ENCODE measurements at places on chromosomes 7 and 10.

DNA sequence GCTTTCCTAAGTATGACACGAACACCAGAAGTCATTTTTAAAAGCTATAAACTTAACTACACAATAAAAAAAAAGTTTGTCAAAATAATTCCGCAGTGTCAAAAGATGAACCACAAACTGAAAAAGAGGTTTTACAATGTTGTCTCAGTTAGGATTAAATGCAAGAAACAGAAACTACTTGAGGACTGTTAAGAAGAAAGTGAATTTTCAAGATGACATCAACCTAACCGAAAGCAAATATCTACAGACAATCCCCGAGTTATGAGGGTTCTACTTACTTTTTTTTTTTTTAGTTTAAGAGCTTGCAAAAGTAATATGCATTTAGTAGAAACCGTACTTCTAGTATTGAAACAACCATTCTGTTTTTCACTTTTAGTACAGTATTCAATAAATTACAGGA is 62.3 kb downstream of the TFPI2 start:
- DNase-seq = no peak

DNA sequence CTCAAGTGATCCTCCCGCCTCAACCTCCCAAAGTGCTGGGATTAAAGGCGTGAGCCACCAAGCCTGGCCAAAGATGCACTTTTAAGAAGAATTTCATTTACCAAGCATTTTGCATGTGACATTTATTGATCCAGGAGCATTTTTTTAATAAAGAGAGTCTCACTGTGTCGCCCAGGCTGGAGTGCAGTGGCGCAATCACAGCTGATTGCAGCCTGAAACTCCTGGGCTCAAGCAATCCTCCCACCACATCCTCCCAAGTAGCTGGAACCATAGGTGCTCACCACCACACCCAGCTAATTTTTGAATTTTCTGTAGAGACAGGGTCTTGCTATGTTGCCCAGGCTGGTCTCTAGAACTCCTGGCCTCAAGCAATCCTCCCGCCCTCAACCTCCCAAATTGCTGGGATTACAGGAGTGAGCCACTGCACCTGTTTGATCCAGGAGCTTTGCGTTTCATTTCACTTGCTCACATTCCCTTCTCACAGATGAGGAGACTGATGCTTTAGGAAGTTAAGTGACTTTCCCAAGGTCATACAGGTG is 4.4 kb upstream of the TBL2 start:
- no peak for DNase-seq

DNA sequence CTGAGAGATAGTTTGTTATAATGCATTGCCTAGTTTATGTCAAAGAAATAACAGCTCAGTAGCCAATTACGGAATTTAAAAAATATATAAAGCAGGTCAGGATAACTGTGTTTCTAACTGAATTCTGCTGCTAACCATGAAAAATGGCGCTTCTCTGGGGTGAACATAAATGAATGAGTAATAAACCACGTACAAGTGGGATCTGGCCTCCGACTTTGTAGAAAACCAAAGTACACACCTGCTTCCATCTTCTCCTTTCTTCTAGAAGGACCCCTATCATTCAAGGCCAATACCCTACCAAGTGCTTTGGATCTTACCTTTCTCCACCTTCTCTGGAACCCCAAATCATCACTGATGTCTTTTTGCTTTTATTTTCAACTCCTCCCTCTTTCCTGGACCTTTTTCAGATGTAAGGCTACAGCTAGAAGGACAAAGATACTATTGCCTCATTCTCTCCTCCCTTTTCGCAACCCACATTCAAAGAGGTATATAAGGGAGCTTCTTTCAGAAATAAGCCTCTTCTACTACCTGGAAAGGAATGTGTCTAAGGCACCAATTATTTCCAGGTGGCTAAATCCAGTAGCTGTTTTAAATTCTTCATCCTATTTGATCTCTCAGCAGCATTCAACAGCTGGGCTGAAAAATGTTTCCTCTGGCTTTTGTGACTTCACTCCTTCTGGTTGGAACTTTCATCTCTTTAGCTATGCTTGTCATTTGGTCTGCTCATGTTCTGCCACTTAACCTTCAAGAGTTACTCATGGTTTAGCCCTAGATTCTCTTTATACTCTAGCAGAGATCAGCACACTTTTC is 37.7 kb downstream of the NAMPT start:
- no peak for DNase-seq

- no peak for DNase-seq
Observed at GRCh38 chr7:151226560-151226874, 488 bp downstream of the ABCF2 start.

- DNase-seq = no peak
Observed at GRCh38 chr10:45383682-45384330, 9.8 kb downstream of the ALOX5 start.

DNA sequence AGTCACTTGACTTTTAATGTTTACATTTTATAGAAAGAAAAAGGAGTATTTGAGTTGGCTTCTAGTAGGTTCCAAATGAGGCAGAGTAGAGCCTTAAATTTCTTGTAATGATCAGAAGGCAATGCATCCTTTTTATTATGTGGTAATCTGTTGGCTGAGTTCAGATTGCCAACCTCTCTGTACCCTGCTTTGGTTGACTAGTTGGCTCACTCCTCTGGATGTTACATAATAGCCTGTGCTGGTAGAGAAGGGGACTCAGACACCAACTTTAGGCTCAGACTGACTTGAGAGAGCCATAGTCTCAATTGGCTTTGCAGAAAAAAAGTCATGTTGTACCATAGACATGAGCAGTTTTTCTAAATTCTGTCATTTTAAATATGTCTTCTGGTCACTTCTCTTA is 46.8 kb upstream of the GLCCI1 start:
- no peak for DNase-seq

DNA sequence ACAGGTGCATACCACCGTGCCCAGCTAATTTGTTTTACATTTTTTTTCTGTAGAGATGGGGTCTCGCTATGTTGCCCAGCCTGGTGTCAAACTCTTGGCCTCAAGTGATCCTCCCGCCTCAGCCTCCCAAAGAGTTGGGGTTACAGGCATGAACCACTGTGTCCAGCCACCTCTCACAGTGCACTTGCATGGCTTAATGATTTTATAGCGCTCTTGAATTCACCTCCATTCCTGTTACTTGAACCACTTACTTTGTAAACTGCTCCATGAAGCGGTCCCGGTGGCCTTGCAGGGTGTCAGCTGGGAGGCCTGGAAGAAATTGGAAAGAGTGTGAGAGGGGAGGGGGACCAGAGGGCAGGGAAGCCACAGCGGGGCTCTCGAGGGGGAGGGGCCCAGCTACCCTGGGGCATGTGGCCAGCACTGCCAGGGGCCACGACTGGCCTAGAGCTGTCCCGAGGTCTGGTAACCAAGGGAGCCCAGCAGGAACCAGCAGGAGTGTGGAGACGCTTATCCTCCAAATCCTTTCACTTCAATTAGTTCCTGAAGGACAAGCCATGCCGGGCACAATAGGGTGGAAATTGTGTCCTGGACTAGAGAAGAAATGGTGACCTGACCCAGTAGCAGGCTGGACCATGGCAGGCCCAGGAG is 76.0 kb downstream of the SPDYE5 start:
- no peak for DNase-seq

DNA sequence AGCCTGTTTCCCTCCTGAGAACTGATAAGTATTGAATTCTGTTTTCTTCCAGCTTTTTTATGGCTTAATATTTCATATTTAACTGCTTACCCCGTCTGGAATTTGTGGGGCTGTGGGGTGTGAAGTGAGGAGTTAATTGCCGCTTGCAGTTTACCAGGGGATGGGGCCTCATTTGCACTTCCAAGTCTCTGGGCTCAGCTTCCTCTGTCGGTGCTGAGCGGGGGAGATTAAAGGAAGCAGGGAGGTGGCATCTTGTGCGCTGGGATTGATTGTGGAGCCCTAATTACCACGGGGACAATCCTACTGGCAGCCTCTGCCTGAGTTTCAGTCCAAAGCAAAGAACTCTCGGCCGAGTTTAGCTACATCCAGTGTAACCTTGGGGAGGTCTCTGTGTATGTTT is 33.4 kb downstream of the ELFN1 start:
- DNase-seq = no peak

DNA sequence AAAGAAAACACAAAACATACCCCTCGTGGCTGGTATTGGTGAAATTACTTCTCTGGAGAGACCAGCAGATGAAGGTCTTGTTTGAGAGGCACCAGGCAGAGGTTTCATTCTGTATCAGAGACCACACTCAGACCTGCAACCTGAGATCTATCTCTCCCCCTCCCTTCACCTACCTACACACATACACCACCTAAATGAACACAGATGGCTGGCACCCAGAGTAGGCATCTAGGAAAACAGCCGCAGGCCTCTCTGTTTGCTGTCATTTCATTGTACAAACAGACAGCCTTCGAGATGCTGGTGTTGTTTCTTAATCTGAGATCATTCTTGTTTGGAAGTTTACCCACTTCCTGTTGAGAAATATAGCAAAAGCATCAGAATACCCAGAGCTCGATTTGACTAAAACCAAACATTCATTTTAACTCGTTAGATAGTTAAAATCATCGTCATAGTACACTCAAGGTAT is 173.9 kb upstream of the SLC25A13 start:
- DNase-seq = no peak

GRCh38 chr10:86190291-86190690 is 176.3 kb downstream of the GRID1 start:
- no peak for DNase-seq

GRCh38 chr10:75876710-75877109 is 445.3 kb downstream of the LRMDA start:
- no peak for DNase-seq

DNA sequence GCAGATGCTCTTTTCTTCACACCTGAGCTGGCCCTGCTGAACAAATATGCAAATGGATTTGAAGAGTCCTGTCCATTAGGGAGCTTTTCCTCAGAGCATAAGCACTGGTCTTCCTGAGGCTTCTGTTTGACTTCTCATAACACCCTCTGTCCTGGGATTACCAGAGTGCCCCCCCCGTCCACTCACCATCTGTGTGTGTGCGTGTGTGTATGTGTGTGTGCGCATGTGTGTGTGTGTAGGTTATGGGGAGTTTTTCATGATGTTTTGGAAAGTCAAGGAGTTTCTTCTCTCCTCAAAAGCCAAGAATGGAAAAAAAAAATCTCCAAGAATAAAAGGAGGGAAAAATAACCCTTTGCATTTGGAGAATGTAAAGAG is 57.7 kb upstream of the COMTD1 start:
- no peak for DNase-seq

DNA sequence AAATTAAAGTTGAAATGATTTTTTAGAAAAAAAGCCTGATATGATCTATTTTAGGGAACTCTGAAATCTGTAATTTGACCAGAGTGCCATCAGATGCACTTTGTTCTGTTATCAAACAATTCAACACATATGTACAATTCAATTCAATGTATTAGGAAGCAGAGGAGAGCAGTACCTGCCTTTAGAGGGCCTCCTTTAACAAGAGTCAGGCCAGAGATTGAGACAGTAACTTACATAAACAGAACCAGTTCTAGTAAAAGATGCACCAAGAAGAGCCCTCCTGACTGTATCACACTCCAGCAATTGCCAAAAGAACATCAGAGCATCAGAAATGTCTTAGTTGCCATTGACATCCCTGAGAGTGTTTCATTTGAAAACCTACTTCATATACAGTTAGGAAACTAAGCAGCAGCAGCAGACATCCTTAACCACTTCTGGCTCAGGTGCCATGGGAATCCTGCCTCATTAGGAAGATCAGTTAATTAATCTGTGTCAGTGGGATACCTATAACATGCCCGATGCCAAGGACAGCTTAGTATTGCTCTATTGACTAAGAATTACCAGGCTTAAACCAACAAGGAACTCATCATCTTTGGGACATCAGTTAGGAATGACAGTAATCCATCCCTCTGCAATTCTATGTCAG is 1222.6 kb upstream of the LRRN3 start:
- DNase-seq = no peak

DNA sequence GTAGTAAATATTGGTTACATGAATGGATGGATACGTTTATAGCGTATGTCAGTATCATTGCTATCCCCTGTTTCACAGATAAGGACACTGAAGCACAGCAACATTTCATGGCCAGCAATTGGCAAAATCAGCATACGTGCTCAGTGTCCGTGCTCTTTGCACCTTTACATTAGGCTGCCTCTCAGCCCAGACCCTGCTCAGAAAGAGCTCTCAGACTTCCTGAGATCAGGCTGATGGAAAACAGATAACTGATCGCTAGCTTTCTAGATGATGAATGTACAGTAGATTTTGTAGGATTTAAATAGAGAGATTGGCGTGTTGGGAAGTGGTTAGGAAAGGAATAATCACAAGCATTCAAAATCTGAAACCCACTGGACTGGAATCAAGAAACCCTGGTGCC is 106.7 kb downstream of the ARID5B start:
- no peak for DNase-seq

- no peak for DNase-seq
Observed at GRCh38 chr10:120493411-120494312, 36.6 kb downstream of the PLPP4 start.

- DNase-seq = no peak
Observed at GRCh38 chr10:101126684-101127628, 4.1 kb upstream of the TLX1 start.

DNA sequence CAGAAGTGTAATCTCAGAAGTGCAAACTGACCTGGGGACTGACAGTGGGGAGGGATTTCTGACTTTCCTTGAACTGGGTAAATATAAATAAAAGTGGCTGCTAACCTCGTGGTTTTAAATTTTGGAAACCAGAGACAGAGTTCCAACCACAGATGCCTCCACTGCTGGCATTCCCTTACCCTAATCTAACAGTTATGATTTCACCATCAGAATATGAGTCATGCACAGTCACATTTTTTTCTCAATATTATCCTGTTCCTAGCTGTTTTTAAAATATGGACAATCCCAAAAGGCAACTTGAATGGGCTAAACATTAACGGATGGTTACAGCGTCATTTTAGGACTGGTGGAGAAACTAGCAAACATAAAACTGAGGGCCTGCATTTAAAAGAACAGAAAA is 264.3 kb upstream of the INHBA start:
- DNase-seq = no peak

DNA sequence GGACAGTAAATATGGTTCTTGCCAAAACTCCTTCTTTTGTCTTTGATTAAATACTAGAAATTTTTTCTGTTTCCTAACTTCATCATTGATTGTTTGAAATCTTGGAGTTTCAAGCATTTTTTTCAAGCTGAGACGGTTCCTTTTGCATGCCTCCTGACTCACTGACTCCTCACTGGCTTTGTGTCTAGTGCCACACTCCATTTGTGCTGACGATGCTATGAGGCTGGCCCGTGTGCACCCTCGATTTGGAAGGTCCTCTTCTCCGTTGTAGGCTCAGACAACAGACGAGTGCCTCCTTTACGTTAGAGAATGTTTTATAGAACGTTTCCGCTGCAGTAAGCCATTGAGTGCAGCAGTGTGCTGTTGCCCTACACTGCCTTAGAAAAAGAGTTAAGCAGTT is 10.8 kb upstream of the CSGALNACT2 start:
- DNase-seq = no peak

- DNase-seq = no peak
Observed at GRCh38 chr7:128884561-128885369, 22.1 kb downstream of the ATP6V1F start.

- DNase-seq = no peak
Observed at GRCh38 chr7:151068069-151068773, 8.8 kb downstream of the SLC4A2 start.
